ELR (cell line): ENCODE measurements at places on chromosomes 4 and X.

- no peak for DNase-seq
Observed at GRCh38 chr4:90584051-90584450, 456.9 kb downstream of the CCSER1 start.

DNA sequence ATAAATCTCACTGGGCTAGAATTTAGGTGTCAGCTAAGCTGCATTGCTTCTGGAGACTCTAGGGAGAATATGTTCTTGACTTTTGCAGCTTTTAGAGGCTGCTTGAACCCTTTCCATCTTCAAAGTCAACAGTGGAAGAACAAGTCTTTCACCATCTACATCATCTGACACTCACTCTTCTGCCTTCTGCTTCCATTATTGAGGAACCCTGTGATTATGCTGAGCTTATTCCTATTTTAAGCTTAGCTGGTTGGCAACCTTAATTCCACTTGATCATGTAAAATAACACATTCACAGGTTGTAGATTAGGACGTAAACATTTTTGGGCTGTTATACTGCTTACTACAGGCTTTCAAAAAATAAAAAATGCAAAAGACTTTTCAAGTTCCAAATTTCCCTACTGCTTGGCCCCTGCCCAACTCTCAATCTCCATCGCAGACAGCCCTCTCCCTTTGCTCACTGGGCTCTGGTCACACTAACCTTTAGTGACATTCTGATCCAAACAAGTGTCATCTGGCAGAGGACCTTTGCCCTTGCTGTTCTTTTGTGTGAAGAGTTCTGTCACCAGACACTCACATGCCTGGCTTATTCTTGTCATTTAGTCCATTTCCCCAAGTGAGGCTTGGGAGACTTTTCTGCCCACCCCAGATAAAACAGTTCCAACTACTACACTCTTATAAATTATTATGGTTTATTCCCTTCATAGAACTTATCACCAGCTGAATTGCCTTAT lies 1056.0 kb downstream of the STIM2 start:
- no peak for DNase-seq

- no peak for DNase-seq
Observed at GRCh38 chrX:108029928-108030711, 14.7 kb upstream of the VSIG1 start.

GRCh38 chr4:153257151-153257620 lies 52.9 kb downstream of the TRIM2 start:
- peak; percentile 34 for DNase-seq

GRCh38 chr4:155505321-155505720 lies 128.6 kb upstream of the MAP9 start:
- no peak for DNase-seq

DNA sequence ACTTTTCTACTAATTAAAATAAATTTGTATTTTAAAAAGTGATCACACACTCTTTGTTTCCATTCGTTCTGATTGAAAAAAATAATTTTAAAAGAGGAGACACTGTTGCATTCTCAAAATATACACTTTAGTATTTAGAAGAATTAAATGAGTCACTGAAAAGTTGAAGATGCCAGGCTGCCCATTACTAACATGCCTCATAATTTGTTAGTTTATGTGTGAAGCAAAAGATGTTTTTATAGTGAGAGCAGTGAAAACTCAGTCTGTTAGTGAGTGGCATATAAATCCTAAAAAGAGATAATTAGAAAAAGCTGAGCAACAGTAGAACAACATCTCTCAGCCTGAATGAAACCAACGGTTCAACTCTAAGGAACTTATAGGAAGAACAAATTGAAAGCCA lies 143.4 kb downstream of the CDS1 start:
- DNase-seq: no peak

GRCh38 chr4:164613256-164613655 lies 140.7 kb upstream of the SMIM31 start:
- no peak for DNase-seq

DNA sequence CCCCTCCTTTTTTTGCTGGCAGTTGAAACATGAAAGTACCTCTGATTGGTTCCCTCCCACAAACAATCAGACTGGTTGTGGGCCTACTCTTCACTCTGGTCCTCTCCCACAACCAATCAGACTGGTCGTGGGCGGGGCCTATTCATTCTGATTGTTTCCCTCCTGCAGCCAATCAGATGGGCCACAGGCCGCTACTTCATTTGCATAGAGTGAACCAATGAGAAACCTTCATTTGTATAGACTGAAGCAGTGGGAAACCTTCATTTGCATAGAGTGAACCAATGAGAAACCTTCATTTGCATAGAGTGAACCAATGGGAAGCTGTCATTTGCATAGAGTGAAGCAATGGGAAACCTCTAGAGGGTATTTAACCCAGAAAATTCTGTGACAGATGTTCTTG lies 55.2 kb downstream of the TRMT44 start:
- DNase-seq: no peak

GRCh38 chr4:163165217-163166017 lies 1.3 kb downstream of the NAF1 start:
- DNase-seq: peak; percentile 30

- no peak for DNase-seq
Observed at GRCh38 chrX:12886545-12886944, 19.7 kb downstream of the TLR7 start.

GRCh38 chr4:41418444-41418843 lies 119.5 kb upstream of the LIMCH1 start:
- peak; percentile 27 for DNase-seq

DNA sequence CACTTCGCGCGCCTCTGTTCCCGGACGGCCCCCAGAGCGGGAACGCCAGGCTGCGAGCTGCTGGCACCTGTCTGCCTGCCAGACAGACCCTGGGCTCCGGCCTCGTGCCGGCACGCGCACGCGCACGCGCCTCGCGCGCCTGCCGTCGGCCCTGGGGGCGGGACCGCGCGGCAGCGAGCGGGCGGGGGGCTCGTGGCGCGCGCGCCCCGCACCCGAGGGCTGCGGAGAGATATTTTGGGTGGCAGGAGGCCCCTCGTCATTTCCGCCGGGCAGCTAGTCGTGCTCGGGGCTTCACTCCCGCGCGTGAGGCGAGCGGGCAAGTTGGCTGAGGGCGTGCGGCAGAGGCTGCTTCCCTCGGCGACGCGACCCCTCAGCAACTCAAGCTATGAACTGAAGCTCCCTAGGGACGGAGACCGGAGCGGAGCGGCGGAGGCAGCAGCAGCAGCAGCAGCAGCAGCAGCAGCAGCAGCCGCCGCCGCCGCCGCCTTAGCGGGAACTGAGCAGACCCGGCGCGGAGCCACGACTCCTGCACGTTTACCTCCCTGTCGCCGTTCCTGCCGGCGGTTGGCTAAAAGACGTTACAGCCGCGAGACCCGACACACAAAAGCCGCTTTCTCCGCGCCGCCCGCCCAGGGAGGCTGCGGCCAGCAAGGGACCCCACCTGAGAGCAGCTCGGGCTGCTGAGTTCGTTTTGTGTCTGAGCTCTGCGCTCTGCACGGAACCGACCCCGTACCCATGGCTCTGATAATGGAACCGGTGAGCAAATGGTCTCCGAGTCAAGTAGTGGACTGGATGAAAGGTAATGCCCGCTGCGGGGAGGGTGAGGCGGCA lies at the start of gene CNKSR2:
CNKSR2 (plus strand) TSS at position 256 of the 831 bp plus-strand sequence; CDS start at position 736, 480 bp downstream.
- peak; percentile 15 for DNase-seq

GRCh38 chr4:169634975-169635374 lies 14.6 kb downstream of the CLCN3 start:
- no peak for DNase-seq

GRCh38 chr4:53169695-53170617 lies 195.9 kb downstream of the SCFD2 start:
- no peak for DNase-seq

DNA sequence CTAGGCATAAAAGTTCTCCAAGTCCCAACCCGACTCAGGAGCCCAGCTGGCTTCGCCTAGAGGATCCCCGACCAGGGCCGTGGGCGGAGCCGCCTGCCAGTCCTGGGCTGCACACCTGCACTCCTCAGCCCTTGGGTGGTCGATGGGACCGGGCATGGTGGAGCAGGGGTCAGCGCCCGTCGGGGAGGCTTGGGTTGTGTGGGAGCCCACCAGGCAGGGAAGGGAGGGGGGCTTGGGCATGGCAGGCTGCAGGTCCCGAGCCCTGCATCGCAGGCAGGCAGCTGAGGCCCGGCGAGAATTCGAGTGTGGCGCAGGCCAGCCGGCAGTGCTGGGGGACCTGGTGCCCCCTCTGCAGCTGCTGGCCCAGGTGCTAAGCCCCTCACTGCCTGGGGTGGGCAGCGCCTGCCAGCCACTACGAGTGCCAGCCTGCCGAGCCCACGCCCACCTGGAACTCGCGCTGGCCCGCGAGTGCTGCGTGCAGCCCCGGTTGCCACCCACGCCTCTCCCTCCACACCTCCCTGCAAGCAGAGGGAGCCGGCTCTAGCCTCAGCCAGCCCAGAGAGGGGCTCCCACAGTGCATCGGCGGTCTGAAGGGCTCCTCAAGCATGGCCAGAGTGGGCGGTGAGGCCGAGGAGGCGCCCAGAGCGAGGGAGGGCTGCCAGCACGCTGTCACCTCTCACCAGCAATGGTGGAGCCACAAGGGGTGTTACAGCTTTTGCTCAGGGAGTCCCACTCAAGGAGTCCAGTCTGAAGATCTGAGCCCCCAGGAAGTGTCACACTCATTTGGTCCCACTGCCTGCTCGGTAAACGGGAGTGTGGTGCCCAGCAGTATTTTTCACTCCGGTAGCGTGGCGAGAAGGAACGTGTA lies 38.9 kb downstream of the SPRY1 start:
- DNase-seq: no peak
